Caco-2 (cell line): ENCODE measurements at places on chromosomes 7 and 10. TPM values are rescaled to one million over a fixed set of nuclear protein-coding genes. Genes with fewer than 3 reads are reported as not detected.

GRCh38 chr10:116990276-116990800 is 14.6 kb downstream of the SHTN1 start:
- no peaks in the 10 kb centered on the region for H3K27me3 ChIP-seq
- H3K36me3 ChIP-seq = no peaks in the 10 kb centered on the region; the same call in 1 of the 2 replicates
- no peak overlapping the region for H3K4me3 ChIP-seq
- H3K4me1 ChIP-seq = peaks cover 64% of the 10 kb centered on the region
- no peak for DNase-seq

DNA sequence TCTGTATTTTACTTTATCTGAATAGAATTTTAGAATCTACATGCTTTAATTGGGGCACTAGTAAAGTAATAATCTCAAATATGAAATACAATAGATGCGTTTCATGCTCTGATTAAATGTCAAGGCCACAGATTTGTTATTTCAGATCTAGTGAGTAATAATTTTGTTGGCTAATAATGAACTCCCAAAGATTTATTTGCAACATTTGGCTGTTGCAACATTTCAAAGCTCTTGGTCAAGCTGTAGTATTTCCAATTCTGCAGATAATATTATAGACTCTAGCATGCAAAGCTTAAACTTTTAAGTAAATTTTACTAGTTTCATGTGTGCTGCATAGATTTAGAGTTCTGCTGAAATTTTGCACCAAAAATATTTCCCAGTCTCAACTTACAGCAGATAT is 16.7 kb downstream of the LRRN3 start:
- no peaks in the 10 kb centered on the region for H3K36me3 ChIP-seq
- DNase-seq = no peak
- no peak overlapping the region for H3K27ac ChIP-seq
- no peaks in the 10 kb centered on the region for H3K4me1 ChIP-seq
- H3K27me3 ChIP-seq = no peaks in the 10 kb centered on the region

DNA sequence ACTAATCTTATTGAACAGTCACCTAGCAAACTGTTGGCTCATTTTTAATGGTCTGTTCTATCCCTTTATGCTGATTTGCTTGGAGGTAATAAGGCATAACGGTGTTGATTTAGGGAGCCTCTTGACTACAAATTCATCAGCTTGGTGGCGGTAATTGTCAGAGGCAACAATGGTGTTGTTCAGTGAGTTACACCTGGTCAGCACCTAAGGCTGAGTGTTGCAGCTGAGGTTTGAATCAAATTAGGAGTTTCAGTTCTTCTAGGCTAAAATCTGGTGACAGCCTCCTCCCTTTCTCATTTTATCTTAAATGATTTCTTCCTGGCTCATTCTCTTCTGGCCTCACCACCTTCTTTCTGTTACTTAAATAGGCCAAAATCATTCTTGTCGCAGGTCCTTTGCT is 42.3 kb upstream of the SP8 start:
- no peaks in the 10 kb centered on the region for H3K4me1 ChIP-seq
- H3K27me3 ChIP-seq = no peaks in the 10 kb centered on the region
- H3K36me3 ChIP-seq = no peaks in the 10 kb centered on the region
- H3K27ac ChIP-seq = no peak overlapping the region
- H3K4me3 ChIP-seq = no peak overlapping the region

- no peaks in the 10 kb centered on the region for H3K36me3 ChIP-seq
- H3K4me1 ChIP-seq = no peaks in the 10 kb centered on the region
- H3K27ac ChIP-seq = no peak overlapping the region
- DNase-seq = no peak
These were observed 1375.1 kb upstream of the LRRTM3 start for GRCh38 chr10:65550761-65551160.

DNA sequence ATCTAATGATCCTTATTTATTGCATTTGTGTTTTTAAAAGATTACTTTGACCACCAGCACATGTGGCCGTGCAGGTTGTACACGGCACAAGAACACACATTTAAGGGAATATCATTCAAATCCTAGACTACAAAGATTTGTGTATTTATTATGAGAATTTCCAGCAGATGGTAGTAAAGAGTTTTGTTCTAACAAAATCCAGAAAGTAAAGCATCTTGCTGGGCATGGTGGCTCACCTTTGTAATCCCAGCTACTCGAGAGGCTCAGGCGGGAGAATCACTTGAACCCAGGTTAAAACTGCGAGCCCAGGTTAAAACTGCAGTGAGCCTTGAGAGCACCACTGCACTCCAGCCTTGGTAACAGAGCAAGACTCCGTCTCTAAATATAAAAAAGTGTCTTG is 31.5 kb downstream of the MACROH2A2 start:
- no peak overlapping the region for H3K27ac ChIP-seq
- peak; percentile 53 for DNase-seq
- H3K36me3 ChIP-seq = no peaks in the 10 kb centered on the region
- no peaks in the 10 kb centered on the region for H3K27me3 ChIP-seq

DNA sequence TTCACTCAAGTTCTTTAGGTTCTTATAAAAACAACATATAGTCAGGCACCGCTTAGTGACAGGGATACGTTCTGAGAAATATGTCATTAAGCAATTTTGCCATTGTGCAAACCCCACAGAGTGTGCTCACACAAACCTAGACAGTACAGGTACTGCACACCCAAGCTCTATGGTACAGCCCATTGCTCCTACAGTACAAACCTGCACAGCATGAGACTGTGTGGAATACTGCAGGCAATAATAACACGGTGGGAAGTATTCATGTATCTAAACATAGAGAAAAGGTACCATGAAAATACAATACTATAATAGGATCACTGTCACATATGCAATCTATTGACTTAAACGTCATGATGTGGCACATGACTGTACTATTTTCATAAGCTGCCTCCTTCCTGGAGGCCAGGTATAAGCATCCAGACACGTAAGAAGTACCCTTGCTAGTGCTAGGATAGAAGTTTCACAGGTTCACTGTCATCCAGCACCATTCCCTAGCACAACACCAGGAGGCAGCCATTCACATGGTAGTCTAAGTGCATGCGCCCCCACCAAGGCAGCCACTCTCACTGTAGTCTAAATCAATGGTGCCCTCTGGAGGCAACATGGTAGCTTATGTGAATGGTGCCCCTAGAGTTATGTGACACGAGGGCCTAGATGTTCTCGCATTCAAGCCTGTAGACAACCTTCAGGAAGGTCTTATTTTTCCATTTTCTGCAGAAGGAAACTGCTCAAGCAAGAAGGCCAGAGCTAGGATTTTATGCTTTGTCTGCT is 98.5 kb downstream of the ARHGAP22 start:
- no peak overlapping the region for H3K4me3 ChIP-seq
- peak; percentile 74 for DNase-seq
- H3K27me3 ChIP-seq = no peaks in the 10 kb centered on the region
- no peaks in the 10 kb centered on the region for H3K4me1 ChIP-seq
- H3K36me3 ChIP-seq = no peaks in the 10 kb centered on the region
- H3K27ac ChIP-seq = no peak overlapping the region

GRCh38 chr10:118725886-118726500 is 28.8 kb downstream of the CACUL1 start:
- no peaks in the 10 kb centered on the region for H3K36me3 ChIP-seq
- H3K27me3 ChIP-seq = no peaks in the 10 kb centered on the region

GRCh38 chr10:107490389-107490788 is 325.9 kb upstream of the SORCS1 start:
- no peaks in the 10 kb centered on the region for H3K4me1 ChIP-seq
- no peaks in the 10 kb centered on the region for H3K27me3 ChIP-seq
- no peak overlapping the region for H3K27ac ChIP-seq
- no peaks in the 10 kb centered on the region for H3K36me3 ChIP-seq

DNA sequence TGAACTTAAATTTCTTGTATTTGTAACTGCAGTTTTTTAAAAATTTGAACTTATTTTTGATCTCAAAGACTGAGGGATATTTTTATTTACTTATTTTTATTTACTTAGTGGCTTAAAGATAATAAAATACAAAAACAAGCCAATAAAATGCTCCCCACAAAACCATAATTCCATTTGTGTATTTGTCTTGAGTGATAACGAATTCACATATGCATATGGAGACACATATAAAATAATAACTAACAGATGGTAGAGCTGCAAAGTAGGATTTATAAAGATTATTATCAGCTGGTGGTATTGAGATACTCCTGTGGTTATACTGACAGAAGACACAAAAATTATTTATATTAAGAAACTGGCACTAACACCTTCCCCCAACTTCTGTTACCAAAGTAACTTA is 90.2 kb upstream of the RPA3 start:
- no peak overlapping the region for H3K27ac ChIP-seq
- no peaks in the 10 kb centered on the region for H3K36me3 ChIP-seq
- no peak overlapping the region for H3K4me3 ChIP-seq

GRCh38 chr10:46250481-46250880 is 36.3 kb upstream of the ANTXRL start:
- H3K4me3 ChIP-seq = no peak overlapping the region
- no peaks in the 10 kb centered on the region for H3K4me1 ChIP-seq
- no peaks in the 10 kb centered on the region for H3K36me3 ChIP-seq
- H3K27me3 ChIP-seq = no peaks in the 10 kb centered on the region

DNA sequence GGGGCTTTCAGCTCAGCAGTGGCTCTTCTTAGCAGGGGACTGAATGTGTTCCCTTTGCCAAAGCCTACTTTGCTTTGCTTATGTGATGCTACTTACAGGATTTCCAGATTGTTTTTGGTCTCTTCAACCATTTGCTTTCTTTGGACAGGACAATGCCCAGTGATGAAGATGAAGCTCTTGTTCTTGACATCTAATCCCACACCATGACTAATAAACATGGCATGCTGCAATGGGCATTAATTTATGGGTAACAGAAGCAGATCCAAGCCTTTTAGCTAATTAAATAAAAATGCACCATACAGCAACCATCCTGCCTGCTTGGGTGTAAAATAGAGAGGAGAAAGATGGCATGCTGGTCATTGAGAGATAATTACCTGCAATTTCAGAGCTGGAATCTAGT is 175.5 kb upstream of the ITGB1 start:
- H3K36me3 ChIP-seq = no peaks in the 10 kb centered on the region
- no peaks in the 10 kb centered on the region for H3K27me3 ChIP-seq
- H3K4me1 ChIP-seq = no peaks in the 10 kb centered on the region
- no peak overlapping the region for H3K27ac ChIP-seq
- no peak for DNase-seq

DNA sequence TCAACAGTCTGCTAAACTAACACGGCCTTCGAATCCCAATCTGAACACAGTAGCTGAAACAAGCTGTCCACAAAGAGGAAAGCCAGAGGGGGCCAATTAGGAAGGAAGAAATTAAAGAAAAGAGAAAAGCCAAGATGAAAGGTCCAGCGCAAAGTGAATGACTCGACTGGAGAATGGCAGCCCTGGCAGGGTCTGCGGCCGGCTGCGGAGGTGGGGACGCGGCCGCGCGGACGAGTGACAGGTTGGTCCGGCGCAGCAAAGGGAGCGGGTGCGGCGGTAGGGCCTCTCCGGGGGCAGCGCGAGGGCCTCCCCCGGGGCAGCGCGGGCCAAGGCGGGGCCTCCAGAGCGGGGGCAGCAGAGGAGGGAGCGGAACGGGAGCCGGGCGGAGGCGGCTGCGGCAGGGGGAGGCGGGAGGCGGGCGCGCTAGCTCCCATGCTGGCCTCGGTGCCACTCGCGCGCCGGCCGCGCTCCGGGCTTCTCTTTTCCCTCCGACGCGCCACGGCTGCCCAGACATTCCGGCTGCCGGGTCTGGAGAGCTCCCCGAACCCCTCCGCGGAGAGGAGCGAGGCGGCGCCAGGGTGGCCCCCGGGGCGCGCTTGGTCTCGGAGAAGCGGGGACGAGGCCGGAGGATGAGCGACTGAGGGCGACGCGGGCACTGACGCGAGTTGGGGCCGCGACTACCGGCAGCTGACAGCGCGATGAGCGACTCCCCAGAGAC is at the start of gene VWC2:
VWC2 (plus strand) TSS at position 421 of the 718 bp plus-strand sequence. CDS start 1,798 bp downstream, outside the sequence.
- no peak for DNase-seq
- no peaks in the 10 kb centered on the region for H3K36me3 ChIP-seq
- H3K4me3 ChIP-seq = no peak within 1 kb of the TSS
- no peak within 1 kb of the TSS for H3K27ac ChIP-seq
- H3K4me1 ChIP-seq = peaks cover 13% of the 10 kb centered on the region; the same call in 1 of the 2 replicates

DNA sequence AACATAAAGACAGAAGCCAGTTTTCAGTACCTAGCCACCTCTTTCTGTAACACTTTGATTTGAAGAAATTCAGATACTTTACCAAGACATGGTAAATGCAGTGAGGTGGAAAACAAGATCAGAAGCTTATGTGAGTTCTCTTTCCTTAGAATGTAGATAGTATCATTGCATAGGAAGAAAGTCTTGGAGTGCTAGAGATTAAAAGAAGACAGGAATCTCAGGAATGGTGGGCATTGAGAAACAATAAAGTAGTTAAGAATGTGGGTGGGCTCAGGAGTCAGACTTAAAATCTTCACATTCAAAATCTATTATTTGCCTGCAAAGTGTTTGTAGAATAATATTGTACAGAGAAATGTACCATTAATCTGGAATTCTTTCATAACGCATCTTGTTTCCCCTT is 58.9 kb downstream of the POLL start:
- H3K36me3 ChIP-seq = no peaks in the 10 kb centered on the region
- no peak for DNase-seq
- peaks cover 29% of the 10 kb centered on the region for H3K4me1 ChIP-seq
- H3K27me3 ChIP-seq = no peaks in the 10 kb centered on the region
- peak overlapping the region; percentile 69 for H3K27ac ChIP-seq
- no peak overlapping the region for H3K4me3 ChIP-seq

- H3K4me3 ChIP-seq = no peak overlapping the region
- no peaks in the 10 kb centered on the region for H3K36me3 ChIP-seq
- no peaks in the 10 kb centered on the region for H3K4me1 ChIP-seq
- DNase-seq = no peak
These were observed 262.4 kb downstream of the COBL start for GRCh38 chr7:51054231-51054630.

DNA sequence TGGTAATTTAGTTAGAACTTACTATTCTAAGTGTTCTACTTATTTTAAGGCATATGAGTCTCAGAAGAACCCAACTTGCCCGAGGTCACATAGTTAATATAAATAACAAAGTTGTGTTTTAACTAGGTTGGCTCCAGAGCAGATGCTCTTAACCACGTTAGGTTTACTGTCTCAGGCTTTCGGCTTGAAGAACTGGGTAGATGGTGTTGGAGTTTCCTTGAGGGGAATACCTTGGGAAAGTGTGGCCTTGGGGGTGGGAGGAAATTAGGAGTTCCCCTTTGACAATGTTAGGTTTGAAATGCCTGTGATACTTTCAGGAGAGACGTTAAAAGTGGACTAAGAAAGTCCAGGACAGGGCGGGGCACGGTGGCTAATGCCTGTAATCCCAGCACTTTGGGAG is 9.6 kb downstream of the ZNF398 start:
- H3K27me3 ChIP-seq = no peaks in the 10 kb centered on the region
- no peak overlapping the region for H3K4me3 ChIP-seq
- H3K36me3 ChIP-seq = peaks cover 3% of the 10 kb centered on the region
- H3K27ac ChIP-seq = no peak overlapping the region
- no peak for DNase-seq

CNPY1 gene
- not detected in 2 replicates for total RNA-seq

ARHGEF35 gene
- 15.7 and 20.5 TPM in 2 replicates for total RNA-seq

RBP3 gene
- total RNA-seq = not detected in 2 replicates

PPP1R3A gene
- not detected in 2 replicates for total RNA-seq

HMX2 gene
- total RNA-seq = 1.4 and 1.7 TPM in 2 replicates

GCK gene
- total RNA-seq = not detected in 2 replicates

COBL gene
- total RNA-seq = 60.6 and 63.6 TPM in 2 replicates

SLC39A12 gene
- not detected in 2 replicates for total RNA-seq

UBE2D1 gene
- 35.1 and 39.7 TPM in 2 replicates for total RNA-seq

GPER1 gene
- total RNA-seq = 0.25 TPM in 1 of 2 replicates, not detected in the other

EBF3 gene
- total RNA-seq = 0.63 and 0.79 TPM in 2 replicates

DYNC1I1 gene
- total RNA-seq = 6.8 and 8.3 TPM in 2 replicates
